ENCODE measurements at places on chromosomes 6 and 20.

GRCh38 chr6:3321042-3321441 is 62.3 kb downstream of the PSMG4 start:
- DNase-seq, result no peak

DNA sequence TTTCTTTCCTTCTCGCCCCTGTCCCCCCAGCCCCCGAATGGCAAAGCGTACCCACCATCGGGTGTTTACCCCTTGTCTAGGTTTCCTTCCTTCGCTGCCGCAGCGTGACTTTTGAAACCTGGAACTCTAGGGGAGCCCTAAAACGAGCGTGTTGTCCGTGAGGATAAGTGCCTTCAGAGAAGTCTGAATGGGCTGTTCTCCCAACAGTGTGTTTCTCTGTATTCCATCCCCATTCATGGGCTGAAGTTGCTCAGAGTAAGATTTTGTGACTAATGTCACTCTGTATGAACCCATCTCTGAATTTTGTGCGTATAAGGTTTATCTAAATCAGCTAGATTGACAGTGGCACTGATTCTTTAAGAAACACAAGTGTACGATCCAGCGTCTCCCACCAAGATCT is 949 bp downstream of the MACROD2 start:
- no peak for DNase-seq

DNA sequence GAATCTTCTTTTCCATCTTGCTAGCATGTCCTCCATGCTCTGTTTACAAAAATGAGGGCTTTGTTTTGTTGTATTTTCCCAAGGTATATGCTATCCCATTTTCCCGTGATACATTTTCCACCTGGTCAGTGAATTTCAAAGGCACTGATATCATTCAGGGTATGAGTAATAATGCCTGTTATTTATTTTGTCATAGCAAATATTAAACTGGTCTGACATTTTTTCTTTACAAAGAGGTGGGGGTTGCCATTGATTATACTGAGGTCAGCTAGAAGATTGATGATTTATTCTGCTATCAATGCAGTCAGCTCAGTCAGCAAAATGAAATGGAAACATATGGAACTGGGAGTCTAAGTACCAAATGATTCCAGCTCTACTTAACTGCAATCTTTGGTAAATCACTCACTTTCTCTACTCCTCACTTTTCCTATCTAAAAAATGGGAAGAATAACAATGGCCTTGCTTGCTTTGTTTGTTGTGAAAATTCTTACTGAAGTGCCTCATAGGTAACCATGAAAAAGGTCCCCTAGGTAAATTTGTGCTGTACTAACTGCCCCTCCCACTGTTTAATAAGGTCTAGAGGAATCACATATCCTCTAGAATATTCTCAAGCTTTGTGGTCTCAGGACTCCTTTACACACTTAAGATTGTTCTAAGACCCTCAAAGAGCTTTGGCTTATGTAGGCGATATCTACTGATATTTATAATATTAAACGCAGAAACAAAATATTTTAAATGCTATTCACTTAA is 64.0 kb downstream of the ARHGAP18 start:
- no peak for DNase-seq

DNA sequence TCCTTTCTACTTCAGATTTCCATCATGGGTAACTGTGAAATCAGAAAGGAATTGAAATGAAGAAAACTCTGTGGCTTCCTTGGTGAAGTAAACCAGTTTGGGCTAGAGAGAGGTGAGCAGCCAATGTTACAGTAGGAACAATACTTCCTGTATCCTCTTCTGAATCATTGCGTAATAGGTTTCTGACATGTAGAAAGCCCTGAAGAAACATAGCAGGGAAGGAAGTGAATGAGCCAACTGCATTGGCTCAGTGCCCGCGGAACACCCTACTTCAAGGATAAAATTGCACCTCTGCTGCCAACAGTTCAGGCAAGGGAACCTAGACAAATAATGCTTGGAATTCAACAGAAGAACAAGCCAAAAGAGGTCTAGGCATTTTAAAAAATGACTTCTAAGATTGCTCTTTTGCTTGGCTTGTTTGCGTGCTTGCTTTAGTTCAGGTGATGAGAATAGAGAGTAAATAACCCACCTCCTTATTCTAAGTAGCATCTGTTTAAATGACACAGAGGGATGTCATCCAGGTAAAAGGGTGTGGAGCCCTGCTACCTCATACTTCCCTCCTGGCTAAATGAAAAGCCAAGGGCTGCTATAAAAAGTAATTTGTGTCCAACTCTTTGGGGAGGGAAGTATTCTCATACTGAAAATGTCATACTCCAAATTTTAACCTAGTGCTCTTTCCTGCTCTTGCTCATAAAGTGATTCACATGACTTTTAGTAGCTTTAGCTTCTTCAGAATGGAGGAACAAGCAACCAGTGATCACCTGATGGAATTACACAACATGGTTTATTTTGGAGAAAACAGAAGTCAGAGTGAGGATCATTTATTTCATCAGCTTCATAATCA is 30.0 kb upstream of the AKIRIN2 start:
- DNase-seq, result peak; percentile 82

Measured in activated CD4-positive, alpha-beta T cell treated with anti-CD3 and anti-CD28 coated beads, Interleukin-2, Interleukin-4, amounts not matched to agents 100 ng/mL and 50 ng/mL, durations not matched to agents 16 hours and 8 hours (primary cell).